RPMI7951 (cell line): ENCODE measurements at places on chromosomes 3 and 15.

DNA sequence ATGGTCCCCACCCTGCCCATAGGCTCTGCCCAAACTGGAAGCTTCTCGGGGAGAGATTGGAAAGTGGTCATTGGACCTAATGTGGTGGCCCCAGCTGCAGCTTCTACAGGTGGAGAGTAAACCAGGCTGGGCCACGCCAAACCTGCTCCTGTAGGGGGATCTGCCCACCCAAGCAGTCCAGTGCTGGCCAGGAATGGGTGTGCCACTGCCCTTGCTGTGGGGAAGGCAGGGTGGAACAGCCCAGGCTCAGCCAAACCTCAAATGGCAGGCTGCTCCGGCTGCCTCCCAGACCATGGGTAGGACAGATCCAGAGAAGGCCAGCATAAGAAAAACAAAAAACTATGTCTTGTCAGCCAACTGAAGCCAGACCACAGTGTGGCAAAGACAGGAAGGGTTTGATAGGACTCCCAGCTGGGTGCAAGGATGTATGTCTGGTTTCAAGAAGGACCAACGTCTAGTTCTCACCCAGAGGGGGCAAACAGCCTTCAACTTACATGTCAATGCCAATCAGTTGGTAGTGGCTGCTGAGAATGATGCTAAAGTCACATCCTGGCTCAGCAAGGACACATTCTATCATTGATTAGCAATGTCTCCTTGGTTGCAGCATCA is 267.3 kb downstream of the UACA start:
- DNase-seq = peak; percentile 30

GRCh38 chr3:22117751-22118346 is 366.8 kb upstream of the ZNF385D start:
- peak; percentile 39 for DNase-seq

- no peak for DNase-seq
Measured at GRCh38 chr3:133709139-133709750, 36.9 kb upstream of the TF start.

DNA sequence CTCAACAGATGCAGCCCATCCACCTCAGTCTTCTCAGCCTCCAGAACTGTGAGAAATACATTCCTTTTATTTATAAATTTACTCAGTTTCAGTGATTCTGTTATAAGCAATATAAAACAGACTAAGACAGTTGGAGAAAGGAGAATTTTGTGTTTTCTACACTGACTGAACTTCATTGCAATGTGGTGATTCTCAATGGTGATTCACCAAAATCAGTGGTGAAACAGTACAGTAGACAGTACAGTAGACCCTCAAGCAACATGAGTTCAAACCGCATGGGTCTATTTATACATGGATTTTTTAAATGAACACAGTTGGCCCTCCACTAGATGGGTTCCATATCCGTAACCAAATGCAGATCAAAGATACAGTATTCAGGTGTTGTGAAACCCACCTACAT is 403.1 kb upstream of the TGFBR2 start:
- peak; percentile 83 for DNase-seq

- no peak for DNase-seq
Measured at GRCh38 chr3:100782348-100782747, 73.1 kb downstream of the TFG start.

GRCh38 chr3:52021489-52022268 is 26.0 kb upstream of the RPL29 start:
- peak; percentile 25 for DNase-seq

DNA sequence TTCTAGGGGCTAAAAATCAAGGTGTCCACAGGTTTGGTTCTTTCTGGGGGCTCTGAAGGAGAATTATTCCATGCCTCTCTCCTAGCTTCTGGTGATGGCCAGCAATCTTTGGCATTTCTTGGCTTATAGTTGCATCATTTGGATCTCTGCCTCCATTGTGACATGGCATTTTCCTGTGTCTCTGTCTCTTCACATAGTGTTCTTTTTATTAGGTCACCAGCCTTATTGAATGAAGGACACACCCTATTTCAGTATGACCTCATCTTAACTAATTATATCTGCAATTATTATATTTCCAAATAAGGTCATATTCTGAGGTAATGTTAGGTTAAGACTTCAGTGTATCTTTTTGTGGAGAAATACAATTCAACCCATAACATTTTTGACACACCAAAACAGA is 3.2 kb upstream of the GBE1 start:
- no peak for DNase-seq

GRCh38 chr3:62098646-62099365 is 274.5 kb downstream of the FEZF2 start:
- DNase-seq = no peak

DNA sequence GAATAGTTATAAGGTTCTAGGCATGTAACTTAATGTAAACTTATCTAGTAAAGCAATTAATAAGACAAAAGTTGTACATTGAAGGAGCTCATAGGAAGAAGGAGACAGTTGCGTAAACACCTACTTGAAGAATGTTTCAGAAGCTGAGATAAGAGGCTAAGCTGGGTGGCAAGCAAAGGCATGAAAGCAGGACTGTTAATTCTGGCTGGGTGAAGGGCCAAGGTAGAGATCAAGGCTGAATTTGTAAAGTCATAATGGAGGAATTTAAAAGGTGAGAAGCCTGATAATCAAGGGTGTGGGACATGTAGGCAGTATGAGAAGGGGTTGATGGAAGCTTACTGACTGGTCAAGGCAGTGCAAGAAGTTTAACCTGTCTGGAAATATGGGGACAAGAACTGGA is 80.4 kb upstream of the TGFBR2 start:
- DNase-seq = no peak
